ENCODE measurements at places on chromosomes 2 and 18.
A peak's percentile ranks its signal among the peaks of the same experiment; 100 is the strongest.

DNA sequence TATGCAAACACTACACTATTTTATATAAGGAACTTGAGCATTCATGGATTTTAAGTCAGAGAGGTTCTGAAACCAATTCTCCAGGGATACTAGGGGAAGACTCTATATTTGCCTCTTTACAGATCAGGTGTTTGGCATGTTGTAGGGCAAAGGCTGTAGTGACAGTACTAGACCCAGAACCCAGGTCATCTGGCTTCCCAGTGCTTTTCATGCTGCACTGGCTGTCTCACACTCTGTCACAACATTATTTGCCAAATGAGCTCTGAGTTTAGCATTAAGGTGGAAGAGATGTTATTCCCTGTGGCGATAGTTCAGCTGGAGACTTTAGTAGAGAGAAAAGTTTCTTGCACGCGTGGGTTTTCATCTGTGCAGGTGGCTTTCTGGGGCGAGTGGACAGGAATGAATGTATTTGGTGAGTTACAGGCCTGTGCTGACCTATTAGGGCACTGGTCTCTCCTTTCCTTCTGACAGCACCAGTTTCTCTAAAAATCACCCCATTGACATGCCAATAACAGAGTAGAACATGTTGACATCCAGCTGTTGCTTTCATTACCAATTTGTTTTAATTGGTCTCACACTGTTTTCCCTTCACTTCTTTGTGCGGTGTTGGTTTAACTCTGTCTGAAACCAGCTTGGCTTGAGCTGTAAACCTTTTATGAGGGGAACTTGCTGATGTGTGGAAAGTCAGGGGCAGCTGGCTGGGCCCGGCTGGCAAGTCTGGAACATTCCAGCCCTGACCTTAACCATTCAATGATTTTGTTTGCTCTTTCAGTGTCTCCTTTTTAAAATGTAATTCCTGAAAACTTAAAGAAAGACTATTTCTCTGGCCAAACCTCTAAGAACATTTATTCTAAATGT is 643.0 kb upstream of the FAM98A start:
- no peak for DNase-seq

GRCh38 chr2:80370375-80371009 is 65.9 kb upstream of the LRRTM1 start:
- DNase-seq: no peak

DNA sequence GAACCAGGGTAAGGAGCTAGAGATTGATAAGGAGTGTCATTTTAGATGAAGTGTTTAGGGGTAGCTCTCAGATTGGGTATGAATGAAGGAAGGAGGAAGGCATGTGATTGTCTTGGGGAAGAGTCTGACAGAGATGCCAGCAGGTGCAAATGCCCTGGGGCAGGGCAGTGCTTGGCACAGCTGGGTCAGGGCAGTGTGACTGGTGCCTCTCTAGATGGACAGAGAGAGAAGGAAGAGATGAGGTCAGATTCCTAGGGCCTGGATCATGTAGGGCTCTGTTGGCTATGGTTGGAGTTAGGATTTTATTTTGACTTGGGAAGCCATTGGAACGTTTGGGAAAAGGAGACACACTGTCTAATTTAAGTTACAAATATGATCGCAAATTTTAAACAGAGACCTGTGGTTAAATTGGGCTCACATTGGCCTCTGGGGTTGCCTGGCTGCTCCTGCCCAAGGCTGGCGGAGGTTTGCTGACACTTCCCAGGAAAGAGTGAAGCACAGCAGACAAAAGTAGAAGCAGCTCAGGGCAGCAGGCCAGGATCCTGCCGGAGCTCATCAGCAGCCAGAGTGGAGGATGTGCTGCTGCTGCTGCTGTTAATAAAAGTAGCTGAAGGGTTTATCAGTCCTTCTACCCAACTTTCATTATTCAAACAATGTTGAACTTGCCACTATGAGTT is 32.7 kb upstream of the FHL2 start:
- DNase-seq: peak; percentile 71

- no peak for DNase-seq
These were observed 1.6 kb downstream of the COBLL1 start for GRCh38 chr2:164839914-164840457.

- no peak for DNase-seq
These were observed 27.8 kb downstream of the ANO7 start for GRCh38 chr2:241216211-241216761.

GRCh38 chr2:60407398-60407797 is 146.1 kb downstream of the BCL11A start:
- no peak for DNase-seq

- DNase-seq: no peak
These were observed 105.0 kb upstream of the ITGA4 start for GRCh38 chr2:181352158-181352557.

DNA sequence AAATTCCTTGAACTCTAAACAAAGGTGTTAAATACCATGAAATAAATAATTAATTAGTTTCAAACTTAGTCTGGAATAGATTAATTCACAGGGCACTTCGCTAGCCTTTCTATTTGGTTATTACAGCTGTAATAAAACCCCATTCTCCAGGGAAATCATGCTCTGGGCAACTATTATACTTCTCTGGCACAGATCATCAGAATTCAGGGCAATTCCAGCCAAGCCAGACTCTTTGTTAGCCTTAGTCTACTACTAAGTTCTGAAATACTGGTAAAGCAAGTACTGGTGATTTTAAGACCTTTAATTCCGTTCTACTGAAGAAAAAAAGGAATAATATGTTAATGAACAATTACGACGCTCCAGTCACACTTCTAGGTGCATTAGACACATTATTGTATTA is 123.4 kb upstream of the PDE1A start:
- DNase-seq: no peak

- DNase-seq: no peak
These were observed 36.7 kb upstream of the FOXI3 start for GRCh38 chr2:88489181-88489580.

- DNase-seq: no peak
These were observed 265.4 kb downstream of the SS18 start for GRCh38 chr18:25825056-25825455.

- peak; percentile 9 for DNase-seq
These were observed 160.3 kb upstream of the SIX2 start for GRCh38 chr2:45169339-45170190.

DNA sequence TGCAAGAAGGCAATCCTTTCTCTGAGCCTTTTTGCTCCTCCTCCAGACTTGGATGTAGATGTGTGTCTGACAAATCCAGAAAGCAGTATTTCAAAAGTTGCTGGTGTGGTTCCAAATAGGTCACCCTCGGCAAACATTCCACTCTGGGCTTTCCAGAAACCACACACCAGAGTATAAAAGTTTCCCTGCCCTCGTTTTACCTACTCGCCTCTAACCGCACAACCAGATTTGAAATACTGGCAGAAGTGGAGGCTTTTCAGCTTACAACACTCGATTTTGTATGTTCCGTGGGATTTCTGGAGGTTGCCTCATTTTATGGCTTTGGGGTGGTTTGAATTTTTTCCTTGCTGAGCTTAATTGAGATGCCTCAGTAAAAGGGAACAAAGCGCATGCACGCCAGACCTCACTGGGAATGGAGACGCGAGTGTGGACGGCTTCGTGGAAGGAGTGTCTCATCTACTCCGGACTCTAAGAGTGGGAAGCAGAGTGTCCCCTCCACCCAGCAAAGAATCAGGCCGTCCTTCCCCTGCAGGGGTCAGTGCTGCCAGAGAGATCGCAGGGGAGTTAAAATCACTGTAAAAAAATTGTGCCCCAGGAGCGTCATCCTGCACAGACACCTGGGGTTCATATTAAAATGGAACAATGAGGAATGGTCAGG is 44.0 kb upstream of the RPL31 start:
- no peak for DNase-seq

- DNase-seq: no peak
These were observed 99.6 kb upstream of the LHCGR start for GRCh38 chr2:48855142-48855541.

GRCh38 chr2:29114586-29114945 is 649 bp upstream of the CLIP4 start:
- no peak for DNase-seq

GRCh38 chr2:71558300-71559051 is 105.1 kb downstream of the DYSF start:
- no peak for DNase-seq

GRCh38 chr2:160968183-160968582 is 192.0 kb upstream of the TANK start:
- no peak for DNase-seq

- DNase-seq: no peak
These were observed 435 bp downstream of the RNF181 start for GRCh38 chr2:85596026-85596333.

DNA sequence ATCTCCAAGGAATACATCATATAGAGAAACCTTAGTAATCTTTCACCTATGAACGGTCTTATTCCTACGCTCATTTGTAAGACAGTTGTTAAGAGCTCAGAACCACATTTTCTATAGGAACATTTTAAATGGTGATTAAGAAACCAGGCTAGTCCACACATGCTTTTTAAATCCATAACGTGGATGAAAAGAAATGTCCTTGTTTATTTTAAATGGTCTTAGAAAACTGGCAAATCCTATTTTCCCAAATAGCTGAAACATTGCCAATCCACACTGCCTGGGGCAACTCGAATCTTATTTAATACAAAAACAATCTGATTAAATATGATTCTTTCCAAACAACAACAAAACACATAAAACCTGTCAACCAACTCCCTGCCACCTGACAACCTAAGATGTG is 23.7 kb downstream of the METTL8 start:
- no peak for DNase-seq

DNA sequence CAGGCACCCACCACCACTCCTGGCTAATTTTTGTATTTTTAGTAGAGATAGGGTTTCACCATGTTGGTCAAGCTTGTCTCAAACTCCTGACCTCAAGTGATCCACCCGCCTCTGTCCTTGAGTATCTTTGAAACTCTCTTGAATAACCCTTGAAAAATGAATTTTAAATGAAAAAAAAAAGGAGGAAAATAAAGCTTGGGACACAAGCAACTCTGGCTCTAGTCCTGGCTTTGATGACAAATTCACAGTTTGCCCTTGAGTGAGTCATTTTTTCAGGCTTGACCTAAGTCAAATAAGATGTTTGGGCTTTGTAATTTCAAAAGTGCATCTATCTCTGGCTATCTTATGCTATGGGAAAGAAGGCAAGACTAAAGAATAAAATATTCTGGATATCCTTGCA is 79.0 kb upstream of the TRIB2 start:
- no peak for DNase-seq

- DNase-seq: no peak
These were observed 5.0 kb downstream of the ZNF516 start for GRCh38 chr18:76490033-76490432.

GRCh38 chr2:14492920-14493503 is 139.5 kb upstream of the LRATD1 start:
- no peak for DNase-seq

DNA sequence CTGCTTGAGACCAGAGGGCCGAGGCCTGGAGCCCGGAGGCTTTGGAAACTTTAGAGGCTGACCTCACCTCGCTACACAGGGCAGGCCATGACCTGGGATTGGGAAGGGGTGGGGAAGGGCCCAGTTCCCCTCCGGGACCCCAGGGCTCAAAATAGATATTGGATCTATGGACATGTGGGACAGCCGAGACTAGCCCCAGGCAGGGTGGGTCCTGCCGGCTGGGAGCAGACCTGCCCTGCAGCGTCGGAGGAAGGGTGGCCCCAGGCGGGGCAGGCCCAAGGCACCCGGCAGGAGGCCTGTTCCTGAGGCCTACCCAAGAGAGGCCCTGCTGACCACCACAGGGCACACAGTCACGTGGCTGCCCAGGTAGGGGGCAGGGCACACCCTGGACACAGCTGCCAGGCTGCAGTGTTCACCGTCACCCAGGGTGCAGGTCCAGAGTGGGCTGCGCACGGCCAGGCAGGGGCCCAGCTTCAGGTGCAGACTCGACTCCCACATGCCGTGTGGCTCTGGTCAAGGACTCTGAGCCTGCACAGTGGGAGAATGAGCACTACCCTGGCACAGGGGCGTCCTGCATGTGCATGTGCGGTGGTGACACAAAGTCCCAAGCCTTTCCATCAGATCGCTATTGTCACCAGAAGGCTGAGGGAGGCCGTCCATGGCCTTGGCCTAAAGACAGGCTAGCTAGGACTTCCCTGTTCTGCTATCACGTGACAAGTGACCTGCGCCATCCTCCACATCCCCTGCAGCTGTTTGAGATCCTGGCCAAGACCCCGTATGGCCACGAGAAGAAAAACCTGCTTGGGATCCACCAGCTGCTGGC is 13.2 kb downstream of the ANO7 start:
- no peak for DNase-seq

GRCh38 chr2:215772003-215772402 is 241.3 kb downstream of the MREG start:
- DNase-seq: no peak

GRCh38 chr18:25147877-25148488 is 204.0 kb downstream of the ZNF521 start:
- DNase-seq: no peak

DNA sequence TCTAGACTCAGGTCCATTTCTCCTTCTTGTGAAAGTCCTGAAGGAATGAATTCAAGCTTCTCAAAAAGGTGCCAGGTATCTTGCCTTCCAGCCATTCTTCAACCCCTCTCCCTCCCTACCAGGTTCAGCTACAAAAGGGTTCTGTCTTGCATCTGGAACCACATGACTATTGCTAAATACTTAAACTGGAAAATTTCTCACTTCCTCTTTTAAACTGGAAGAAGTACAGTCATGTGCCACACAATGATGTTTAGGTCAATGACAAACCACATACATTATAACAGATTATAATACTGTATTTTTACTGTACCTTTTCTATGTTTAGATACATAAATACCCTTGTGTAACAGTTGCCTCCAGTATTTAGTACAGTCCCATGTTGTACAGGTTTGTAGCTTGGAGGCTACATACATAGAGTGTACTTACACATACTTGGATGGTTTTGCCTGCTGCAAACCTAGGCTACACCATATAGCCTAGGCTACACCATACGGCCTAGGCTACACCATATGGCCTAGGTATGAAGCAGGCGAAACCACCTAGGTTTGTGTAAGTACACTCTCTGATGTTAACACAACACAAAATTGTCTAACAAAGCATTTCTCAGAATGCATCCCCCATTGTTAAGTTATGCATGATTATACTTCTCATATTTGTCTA is 142.0 kb upstream of the DNMT3A start:
- no peak for DNase-seq

- no peak for DNase-seq
These were observed 17.6 kb downstream of the WNT10A start for GRCh38 chr2:218898109-218898878.

- DNase-seq: no peak
These were observed 18.2 kb downstream of the SLC8A1 start for GRCh38 chr2:40433736-40434135.

GRCh38 chr2:166900700-166901099 is 12.4 kb downstream of the XIRP2 start:
- no peak for DNase-seq

- no peak for DNase-seq
These were observed at the start of gene CHN1 for GRCh38 chr2:175004980-175005732. Gene CHN1, minus strand, starts transcription at chr2:175005381. Its CDS starts 469 bp downstream, at chr2:175004912.

- DNase-seq: no peak
These were observed 133.6 kb upstream of the CAPN13 start for GRCh38 chr2:30940839-30941238.

DNA sequence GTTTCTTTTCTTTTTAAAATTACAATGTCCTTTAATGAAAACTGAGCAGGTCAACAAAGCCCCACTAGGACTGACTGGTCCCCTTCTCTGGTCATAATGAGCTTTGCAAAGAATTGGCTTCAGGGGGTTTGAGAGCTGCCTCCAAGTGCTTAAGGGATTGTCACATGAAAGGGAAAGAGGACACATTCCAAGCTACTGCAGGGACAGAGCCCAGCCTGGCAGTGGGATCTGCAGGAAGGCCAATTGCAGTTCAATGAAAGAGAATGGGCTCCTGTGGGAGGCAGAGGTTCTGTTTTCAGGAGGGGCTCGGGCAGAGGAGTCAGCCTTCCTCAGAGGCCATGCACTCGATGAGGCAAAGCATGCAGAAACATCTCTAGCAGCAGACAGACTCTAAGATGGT is 84.1 kb upstream of the ACKR3 start:
- DNase-seq: no peak

Measured in NCI-H2029 treated with DMSO at 0.1 percent for 48 hours (cell line).